ENCODE measurements at places on chromosomes 3 and 15.

DNA sequence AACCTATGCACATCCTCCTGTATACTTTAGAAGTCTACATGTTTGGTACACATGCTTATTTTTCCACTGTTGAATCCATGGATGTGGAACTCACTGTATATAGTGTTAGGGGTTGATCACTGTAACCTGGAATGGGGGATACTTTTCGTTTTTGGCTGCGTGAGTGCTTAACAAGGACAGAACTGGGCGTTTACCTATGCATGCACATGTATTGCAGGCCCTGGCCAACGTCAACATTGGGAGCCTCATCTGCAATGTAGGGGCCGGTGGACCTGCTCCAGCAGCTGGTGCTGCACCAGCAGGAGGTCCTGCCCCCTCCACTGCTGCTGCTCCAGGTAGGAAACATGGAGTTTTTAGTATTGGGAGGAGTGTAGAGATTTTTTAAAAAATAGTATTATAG lies 2.3 kb downstream of the RPLP1 start:
- DNase-seq = no peak

- DNase-seq = no peak
These were observed 116.3 kb downstream of the MAGI1 start for GRCh38 chr3:65922441-65922840.

GRCh38 chr3:179046497-179047353 lies 24.9 kb downstream of the ZMAT3 start:
- no peak for DNase-seq

DNA sequence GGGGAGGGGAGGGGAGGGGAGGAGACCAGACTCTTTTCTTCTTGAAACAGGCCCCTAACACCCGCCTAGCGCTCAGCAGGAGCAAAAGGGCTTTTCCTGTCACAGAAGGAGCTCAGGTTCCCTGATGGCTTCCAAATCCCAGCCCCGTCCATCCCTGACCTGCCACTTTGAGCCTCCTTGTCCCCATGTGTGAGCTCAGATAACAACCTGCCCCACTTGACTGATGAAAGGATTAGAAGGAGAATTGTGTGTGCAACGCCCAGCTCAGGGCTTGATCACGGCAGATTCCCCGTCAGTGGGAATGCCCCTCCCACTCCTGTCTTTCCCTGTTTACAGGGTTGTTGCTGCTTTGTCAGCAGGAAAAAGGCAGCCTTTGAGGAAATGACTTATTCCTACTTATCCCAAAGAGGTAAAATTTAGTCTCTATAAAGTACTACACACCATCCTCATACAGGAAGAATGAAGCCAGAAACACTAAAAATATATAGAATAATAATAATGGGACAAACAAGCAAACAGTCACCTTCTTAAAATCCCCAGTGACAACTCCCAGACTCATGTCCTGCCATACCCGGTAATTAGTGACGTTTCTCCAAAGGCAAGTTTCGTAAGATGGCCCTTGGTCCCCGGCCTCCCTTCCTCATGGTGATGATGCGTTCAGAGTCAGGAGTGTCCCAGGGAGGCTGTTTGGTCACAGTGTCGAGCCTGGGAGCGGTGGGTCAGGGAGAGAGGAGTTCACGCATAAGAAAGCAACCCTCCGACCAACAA lies 6.1 kb upstream of the LRRC15 start:
- no peak for DNase-seq

- DNase-seq = no peak
These were observed 93.3 kb upstream of the HACD2 start for GRCh38 chr3:123678108-123678511.

- DNase-seq = no peak
These were observed 27.4 kb downstream of the SLCO2A1 start for GRCh38 chr3:134002306-134002705.

- DNase-seq = no peak
These were observed 99.7 kb downstream of the CEMIP start for GRCh38 chr15:80878867-80879250.

GRCh38 chr15:68924866-68925560 lies 5.3 kb upstream of the SPESP1 start:
- no peak for DNase-seq

GRCh38 chr15:94286583-94286982 lies 55.2 kb downstream of the MCTP2 start:
- DNase-seq = no peak

- DNase-seq = no peak
These were observed 25.5 kb downstream of the DPH3 start for GRCh38 chr3:16239086-16239770.

DNA sequence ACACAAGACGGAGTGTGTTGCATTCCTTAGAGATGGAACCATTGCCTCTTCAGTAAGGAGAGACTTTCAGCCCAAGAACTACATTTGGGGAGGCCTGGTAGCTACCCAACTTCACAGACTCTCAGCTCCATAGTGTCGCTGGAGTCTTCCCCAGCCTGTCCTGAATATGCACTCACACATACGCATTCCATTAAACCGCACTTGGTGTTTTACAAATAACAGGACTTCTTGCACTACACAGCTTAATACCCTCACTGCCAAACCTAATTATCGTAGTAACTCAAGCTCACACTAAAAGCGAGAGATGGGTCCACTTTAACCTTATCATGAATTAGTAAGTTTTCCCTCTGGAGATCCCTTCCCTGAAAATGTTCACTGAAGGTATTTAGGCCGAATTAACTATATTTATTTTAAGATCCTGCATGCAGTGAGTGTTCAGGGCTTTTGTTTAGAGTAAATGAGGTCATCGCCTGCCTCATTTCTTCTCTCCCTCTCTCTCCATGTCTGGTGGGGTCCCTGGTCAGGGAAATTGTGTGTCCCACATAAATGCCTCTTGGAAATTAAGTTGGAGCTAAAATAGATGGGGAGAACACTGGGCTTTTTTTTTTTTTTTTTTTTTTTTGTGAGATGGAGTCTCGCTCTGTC lies 171.9 kb downstream of the FAM43A start:
- no peak for DNase-seq

DNA sequence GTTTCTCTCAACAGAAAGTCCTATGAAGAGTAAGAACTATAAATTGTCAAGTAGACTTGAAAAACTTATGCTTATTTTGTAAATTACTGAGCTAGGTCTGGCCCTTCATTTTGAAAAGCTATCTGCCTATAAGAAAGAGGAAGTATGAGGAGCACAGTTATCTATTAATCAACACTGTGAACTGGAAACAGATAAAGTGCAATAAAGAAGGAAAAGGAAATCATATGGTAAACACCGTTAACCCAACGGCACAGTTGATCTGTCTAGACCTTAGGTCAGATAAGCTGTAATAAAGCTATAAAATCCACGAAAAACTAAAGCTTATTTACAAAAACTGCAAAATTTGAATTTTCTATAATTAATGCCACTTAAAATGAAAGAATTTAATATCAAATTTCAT lies 242.5 kb downstream of the ZBTB20 start:
- DNase-seq = no peak

- DNase-seq = no peak
These were observed 44.1 kb upstream of the ARL6 start for GRCh38 chr3:97720417-97720816.

- no peak for DNase-seq
These were observed 62.2 kb downstream of the SOX2 start for GRCh38 chr3:181773921-181774320.

GRCh38 chr15:75065467-75065850 lies 42.1 kb downstream of the PPCDC start:
- no peak for DNase-seq

DNA sequence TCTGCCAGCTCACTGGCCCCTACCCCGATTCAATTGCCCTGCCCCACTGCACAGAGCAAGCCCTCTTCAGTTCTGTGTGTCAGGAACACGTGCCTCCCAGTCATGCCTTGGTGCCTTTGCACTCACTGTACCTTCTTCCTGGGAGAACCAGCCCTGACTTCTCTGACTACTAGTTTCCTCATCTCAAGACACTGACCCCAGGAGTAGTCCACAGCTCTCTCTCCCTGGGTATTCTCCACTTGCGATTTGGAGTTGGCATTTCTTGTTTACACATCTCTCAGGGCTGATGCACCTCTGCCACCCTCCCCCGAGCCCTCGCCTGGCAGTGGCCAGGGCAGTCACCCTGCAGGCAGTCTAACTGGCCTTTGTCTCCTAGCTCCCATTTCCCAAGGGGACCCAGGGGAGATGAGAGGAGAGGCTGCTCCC lies 5.7 kb downstream of the CISH start:
- no peak for DNase-seq

- peak; percentile 60 for DNase-seq
These were observed 14.8 kb upstream of the CYP11A1 start for GRCh38 chr15:74382004-74382816.

- DNase-seq = no peak
These were observed 2.5 kb upstream of the NLGN1 start for GRCh38 chr3:173395073-173395411.

GRCh38 chr15:94212291-94212690 lies 19.1 kb upstream of the MCTP2 start:
- DNase-seq = no peak

- no peak for DNase-seq
These were observed 636.0 kb upstream of the TBL1XR1 start for GRCh38 chr3:177833332-177833731.

DNA sequence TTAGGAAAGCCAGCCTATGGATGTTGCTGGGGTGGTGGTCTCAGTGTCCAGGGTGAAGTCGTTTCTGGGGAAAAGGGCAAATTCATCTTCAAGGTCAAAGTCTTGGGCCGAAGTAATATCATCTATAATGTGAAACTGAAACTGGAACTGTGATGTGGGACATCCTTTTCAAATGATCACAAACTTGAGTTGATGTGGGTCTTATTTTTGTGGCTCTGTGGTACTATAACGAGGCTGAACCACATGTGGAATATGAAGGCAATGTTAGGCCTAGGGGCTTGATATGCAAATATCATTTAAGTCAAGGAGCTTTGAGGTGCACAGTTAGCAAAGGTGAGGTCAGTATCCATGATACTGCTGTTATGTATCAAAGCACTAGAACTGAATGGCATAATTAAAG lies 1.5 kb upstream of the CD200R1L start:
- no peak for DNase-seq

GRCh38 chr15:70033529-70034140 lies 64.1 kb downstream of the TLE3 start:
- DNase-seq = no peak

- no peak for DNase-seq
These were observed 362.2 kb upstream of the SLCO3A1 start for GRCh38 chr15:91491101-91491950.

GRCh38 chr15:49620199-49620598 lies 419 bp downstream of the FAM227B start:
- no peak for DNase-seq

GRCh38 chr15:26084771-26085170 lies 221.6 kb upstream of the ATP10A start:
- DNase-seq = no peak

DNA sequence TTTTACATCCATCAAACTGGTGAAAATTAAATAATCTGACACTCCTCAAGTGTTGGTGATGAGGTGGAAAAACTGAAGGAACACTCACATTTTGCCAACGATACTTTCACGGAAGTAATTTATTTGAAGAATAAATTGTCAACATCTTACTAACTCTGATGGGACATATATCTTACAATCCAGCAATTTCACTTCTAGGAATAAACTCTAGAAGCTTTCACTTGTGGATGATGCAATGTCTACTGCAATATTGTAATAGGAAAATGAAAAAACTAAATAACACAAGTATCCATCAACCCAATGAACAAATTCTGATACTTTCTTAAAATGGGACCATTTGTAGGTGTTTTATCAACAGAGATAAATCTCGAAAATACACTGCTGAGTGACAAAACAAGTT lies 16.2 kb upstream of the LIPC start:
- no peak for DNase-seq

DNA sequence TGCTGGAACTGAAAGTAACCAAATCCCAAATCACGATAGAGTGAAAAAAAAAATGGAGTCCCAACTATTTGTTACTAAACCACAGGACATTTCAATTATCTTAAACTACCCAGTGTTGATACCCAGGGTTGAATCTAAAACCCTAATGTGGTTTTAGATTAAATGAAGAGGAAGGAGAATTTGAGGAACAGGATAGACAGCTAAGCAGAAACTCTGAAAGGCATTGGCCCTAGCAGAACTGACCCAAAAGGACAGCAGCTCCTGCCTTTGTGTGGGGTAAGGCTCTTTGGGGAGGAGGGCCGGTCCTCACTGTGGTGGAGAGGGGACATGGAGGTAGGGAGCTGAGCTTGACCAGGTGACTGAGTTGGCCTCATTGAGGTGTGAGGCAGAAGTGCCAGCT lies 30.7 kb upstream of the SNRK start:
- no peak for DNase-seq

GRCh38 chr3:52044869-52045619 lies 11.3 kb downstream of the DUSP7 start:
- no peak for DNase-seq

GRCh38 chr3:64410226-64410625 lies 185.0 kb upstream of the PRICKLE2 start:
- no peak for DNase-seq

GRCh38 chr3:153072382-153072781 lies 89.6 kb upstream of the RAP2B start:
- DNase-seq = no peak

- DNase-seq = no peak
These were observed 392.4 kb upstream of the PROK2 start for GRCh38 chr3:72177075-72178050.

- DNase-seq = no peak
These were observed 174.2 kb upstream of the SLC2A2 start for GRCh38 chr3:171200750-171201088.

DNA sequence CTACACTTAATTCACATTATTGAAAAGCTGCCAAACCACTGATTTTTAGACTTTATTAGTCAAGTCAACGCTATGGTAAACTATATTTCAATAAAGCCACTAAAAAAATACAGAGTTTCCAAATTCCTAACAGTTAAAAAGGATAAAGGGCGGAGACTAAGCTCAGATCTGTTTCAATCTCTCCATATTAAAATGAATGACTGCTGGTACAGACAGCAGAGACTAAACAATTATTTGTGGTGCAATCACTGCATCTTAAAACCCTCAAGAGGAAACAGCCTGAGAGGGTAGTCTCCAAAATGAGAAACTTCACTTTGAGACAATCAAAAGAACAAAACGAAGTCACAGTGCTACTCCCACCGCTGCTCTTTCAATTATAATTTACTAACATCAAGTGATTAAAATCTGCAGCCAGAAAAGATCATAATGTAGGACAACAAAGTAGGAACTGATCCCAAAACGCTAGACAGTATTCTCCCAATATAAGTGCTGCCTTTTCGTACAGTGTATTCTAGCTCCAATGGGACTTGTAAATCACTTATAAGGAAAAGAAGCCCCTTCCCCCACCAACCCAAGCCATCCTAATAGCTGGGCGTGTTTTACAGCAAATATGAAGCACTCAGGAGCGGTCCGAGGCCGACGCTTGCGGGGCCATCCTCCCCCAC lies 1.2 kb downstream of the UBP1 start:
- DNase-seq = no peak
